ENCODE measurements at places on chromosomes 13 and 19.

- no peak for DNase-seq
Measured at GRCh38 chr19:13169769-13170168, 19.6 kb downstream of the IER2 start.

DNA sequence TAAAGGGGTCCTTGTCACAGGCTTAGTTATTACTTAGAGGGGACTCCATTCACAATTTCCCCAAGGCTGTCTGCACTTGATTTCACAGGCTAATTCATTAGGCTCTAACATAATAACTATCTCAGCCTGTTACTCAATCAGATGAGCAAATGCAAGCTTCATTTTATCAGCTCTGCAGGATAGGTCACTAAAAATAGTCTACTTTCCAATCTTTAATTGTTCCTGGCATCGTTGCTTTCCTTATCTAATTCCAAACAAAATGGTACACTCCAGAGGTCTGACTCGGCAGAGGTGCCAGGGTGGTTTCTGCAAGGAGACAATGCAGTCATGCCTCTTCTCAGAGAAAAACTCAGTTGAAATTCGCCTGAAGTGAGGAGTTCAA lies 69.7 kb upstream of the SLC15A1 start:
- DNase-seq: no peak

GRCh38 chr13:66559093-66559492 lies 671.0 kb downstream of the PCDH9 start:
- no peak for DNase-seq

- no peak for DNase-seq
Measured at GRCh38 chr19:30584090-30584489, 211.9 kb downstream of the ZNF536 start.

DNA sequence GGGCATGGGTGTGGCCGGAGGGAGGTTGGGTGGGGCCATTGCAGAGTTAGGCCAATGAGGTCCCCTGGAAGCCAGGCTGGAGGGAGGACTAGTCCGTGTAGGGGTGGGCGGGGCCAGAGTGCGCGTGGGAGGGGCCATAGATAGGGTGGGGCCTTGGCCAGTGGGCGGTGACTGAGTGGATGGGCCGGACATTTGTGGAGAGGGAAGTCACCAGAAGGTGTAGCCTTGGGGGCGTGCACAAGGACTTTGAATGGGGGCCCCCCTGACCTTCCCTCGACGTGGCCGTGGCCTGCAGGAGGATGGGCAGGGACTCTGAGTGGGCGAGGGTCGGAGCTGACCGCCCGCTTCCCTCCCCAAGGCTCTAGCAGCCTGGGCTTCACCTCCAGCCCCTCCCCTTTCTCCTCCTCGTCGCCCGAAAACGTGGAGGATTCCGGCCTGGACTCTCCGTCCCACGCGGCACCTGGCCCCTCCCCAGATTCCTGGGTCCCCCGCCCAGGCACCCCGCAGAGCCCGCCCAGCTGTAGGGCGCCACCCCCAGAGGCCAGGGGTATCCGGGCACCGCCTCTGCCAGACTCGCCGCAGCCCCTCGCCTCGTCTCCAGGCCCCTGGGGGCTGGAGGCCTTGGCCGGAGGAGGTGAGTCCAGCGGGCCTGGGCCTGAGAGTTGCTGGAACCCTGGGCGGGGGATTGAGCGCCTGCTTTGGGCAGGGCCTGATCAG lies 16.5 kb upstream of the B3GNT3 start:
- peak; percentile 59 for DNase-seq

DNA sequence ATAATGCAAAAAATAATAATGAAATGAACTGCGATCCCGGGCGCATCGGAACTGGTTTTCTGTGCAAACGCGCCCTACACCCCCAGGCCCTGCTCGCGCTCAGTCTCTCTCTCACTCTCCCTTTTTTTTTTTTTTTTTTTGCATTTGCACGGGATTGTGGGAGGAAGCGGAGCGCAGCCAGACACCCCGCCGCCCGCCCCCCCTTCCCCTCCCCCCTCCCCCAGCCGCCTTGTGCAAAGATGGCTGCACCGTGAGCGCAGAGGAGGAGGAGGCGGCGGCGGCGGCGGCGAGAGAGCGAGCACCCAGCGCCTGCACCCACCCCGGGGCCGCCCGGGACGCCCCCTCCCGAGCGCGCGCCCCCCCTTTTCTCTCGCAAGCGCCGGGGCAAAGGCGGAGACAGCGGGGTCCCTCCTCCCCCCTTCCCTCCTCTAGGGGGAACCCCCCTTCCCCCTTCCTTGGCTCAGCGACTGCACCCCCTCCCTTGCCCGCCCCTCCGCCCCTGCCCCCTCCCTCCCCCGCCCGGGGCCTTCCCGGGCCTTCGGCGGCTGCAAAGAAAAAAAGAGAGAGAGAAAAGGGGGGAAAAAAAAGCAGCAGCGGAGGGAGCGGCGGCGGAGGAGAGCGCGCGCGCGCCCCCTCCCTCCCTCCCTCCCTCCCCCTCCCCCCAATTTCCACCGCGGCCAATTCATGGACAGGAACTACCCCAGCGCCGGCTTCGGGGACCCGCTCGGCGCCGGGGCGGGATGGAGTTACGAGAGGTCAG lies at the start of gene PRR12:
PRR12 (plus strand) TSS at position 212 of the 760 bp plus-strand sequence; CDS start at position 685, 473 bp downstream.
- peak; percentile 64 for DNase-seq

DNA sequence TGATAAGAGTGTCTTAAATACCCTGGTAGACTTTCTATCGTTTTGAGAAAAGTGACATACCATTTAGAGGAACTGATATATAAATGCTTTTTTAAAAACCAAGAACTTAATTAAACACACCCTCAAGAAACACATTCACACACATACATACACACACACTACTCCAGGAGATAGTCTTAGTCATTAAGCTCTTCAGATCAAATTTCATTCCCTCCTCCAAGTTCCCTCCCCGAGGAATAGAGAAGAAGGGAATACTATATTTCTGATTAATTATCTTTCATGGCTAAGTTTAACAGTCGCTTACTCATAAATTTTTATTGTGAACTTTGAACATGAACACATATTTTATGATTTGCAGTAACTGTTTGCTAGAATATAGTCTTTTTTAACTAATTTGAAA lies 1109.5 kb downstream of the SLITRK1 start:
- no peak for DNase-seq

- no peak for DNase-seq
Measured at GRCh38 chr13:99417201-99418102, 83.8 kb upstream of the TM9SF2 start.

GRCh38 chr13:113641426-113641825 lies 16.6 kb downstream of the ATP4B start:
- DNase-seq: no peak

DNA sequence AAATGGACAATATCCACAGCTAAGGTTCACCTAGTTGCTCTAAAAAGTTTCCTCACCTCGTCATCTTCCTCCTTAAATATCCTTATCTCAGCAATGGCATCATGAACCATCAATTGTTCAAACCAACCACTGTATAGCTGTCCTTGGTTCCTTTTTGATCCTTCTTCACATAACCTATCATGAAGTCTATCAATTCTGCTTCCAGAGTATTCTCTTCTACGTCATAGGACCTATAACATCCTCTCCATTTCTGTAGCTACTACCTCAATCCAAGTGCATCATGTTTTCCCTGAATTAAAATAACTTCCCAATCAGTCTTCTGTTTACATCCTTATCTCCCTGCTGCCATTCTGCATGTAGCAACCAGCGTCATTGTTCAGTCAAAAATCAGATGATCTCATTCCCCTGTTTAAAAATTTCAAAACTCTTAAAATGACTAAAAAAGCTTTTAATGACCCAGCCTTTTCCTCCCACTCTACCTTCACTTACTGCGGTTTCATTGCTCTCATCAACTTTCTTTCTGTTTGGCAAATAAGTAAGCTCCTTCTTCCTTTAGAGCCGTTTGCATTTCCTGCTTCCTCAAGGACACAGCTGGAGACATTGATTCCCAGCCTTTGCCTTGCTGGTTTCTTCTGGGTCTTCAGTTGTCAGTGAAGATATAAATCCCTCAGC lies 223.9 kb upstream of the MIR17HG start:
- DNase-seq: no peak

DNA sequence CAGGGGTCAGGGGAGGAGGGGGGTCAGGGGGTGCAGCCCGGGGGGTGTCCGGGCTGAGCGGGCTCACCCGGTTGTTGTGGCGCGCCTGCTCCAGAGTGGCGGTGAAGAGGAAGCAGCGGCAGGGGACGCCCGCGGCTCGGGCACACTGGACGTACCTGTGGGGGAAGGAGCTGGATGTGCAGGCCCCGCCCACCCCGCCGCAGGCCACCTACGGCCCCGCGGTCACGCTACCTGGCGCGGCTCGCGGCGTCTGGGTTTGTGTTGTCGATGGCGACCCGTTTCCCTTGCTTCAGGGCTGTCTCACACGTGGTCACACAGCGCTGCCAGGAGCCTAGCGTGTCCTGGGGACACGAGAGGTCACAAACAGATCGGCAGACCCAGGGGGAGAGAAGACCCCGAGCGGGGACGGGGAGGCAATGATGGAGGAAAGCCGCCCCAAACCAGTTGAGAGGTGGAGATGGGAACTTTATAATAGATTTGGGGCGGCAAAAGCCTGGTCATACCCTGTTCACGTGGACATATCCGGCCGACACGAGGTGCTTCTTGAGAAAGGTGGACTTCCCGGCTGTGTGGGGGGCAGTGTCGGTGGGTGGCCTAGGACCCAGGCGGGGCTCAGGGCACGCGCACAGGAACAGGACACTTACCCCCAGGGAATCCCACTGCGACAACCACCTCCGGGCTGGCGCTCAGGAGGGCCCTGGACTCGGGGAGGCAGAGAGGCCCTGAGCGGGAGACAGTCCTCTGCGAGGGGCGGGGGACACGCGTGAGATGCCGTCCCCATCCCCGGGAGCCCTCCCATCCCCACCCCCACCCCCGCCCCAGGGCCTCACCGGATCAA lies 5.6 kb downstream of the PNKP start:
- DNase-seq: no peak

- no peak for DNase-seq
Measured at GRCh38 chr19:12606796-12607195, 3.8 kb downstream of the ZNF490 start.

DNA sequence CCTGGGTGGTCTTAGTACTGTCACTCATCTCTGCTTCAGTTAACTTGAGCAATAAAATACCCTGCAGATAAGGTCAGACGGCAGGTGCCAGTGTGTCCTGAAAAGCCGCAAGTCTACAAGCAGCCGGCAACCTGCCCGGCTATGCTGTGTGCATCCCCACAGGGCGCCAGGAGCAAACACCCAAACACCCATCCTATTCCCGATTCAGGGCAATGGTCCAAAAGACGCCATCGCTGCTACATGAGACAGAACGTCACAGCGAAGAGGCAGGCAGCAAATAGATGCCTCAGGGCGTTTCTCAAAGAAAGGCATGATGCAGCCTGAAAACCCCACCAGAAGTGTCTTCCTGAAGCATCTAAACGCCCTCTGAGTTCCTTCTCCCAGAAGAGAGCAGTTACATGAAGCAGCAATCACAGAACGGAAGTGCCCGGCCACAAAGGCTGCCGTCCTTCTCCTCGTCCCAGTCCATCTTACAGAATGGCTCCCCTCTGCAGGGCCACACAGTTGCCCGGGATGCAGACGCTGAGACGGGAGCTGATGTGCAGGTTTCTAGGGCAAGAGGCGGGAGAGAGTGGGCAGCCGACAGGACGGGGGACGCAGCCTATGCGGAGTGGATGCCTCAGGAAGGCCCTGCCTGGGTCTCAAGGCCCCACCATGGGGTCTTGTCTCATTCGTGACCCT lies 35.1 kb downstream of the RASA3 start:
- no peak for DNase-seq

GRCh38 chr13:78722700-78723099 lies 63.7 kb upstream of the OBI1 start:
- no peak for DNase-seq

- DNase-seq: no peak
Measured at GRCh38 chr13:32638739-32639138, 52.5 kb downstream of the PDS5B start.

DNA sequence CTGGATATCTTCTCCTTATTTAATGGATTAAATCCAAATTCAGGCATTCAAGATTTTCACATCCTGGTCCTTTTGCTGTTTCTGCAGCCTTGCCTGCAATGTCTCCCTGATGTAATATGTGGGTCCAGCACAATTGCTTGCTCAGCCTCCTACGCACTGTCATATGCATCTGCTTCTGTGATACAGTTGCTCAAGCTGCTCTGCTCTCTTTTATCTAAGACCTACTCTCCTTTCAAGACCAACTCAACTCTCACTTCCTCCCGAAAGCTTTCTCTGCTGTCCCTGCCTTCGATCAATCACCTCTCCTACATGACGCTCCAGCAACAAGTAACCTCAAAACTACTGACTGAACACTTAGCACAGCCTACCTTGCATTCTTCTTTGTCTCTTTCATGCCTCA lies 138.2 kb downstream of the DCLK1 start:
- DNase-seq: no peak

- no peak for DNase-seq
Measured at GRCh38 chr13:101449790-101450748, 2.4 kb upstream of the ITGBL1 start.

DNA sequence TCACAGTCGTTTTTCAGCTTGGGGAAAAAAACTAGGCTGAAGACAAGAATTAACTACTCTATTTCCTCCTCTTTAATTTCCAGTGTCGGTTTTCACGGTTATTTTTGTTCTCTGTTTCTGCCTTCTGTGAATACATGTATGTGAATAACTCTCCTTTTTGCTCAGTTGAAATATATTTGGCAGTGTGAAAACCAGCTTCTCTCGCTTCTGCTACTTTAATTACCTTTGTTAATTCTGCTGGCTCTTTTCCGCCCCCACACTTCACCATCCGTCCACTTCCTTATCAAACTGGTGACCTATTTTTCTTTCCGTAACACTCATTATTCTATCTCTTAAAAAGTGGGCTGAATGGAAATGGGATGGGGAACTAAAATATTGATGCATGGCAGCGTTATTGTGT lies 126.4 kb downstream of the POU4F1 start:
- no peak for DNase-seq
